ENCODE measurements at places on chromosomes 13 and 19.

- no peak for DNase-seq
Observed at GRCh38 chr13:99418843-99419140, 82.5 kb upstream of the TM9SF2 start.

GRCh38 chr19:3184847-3185460 is 776 bp upstream of the NCLN start:
- no peak for DNase-seq

DNA sequence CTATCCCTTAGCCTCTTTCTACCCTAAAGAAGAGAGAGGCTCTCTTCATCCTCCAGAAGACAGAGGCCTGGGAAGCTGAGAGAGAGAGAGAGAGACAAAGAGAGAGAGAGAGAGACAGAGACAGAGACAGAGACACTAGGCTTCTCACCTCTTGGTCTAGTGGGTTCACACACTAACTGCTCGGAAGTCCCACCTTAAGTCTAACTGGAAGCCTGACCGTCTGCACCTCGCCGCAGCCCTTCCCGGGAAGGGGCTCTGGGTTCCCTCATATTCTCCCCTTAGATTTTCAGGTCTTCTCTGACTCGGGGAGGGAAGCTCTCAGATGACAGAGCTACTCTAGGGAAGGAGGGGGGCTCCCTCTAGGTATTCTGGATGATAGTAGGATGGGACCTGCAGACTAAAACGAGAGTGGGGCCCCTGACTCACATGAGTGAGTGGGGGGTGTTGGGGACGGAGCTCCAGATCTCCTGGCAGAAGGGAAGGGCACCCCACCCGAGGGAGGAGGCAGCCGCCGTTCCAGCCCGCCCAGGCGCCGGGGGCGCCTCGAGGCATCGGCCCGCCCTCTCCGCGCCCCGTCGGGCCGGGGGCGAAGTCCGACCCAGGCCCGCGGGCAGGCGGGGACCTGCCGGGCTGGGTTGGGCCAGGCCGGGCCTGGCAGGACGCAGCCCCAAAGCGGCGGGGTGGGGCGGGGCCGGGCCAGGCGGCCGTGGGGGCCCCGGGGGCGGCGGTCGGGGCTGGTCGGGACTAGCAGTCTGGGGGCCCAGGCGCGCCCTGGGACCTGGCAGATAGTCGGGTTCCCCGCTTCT is 2.0 kb upstream of the JUNB start:
- no peak for DNase-seq

DNA sequence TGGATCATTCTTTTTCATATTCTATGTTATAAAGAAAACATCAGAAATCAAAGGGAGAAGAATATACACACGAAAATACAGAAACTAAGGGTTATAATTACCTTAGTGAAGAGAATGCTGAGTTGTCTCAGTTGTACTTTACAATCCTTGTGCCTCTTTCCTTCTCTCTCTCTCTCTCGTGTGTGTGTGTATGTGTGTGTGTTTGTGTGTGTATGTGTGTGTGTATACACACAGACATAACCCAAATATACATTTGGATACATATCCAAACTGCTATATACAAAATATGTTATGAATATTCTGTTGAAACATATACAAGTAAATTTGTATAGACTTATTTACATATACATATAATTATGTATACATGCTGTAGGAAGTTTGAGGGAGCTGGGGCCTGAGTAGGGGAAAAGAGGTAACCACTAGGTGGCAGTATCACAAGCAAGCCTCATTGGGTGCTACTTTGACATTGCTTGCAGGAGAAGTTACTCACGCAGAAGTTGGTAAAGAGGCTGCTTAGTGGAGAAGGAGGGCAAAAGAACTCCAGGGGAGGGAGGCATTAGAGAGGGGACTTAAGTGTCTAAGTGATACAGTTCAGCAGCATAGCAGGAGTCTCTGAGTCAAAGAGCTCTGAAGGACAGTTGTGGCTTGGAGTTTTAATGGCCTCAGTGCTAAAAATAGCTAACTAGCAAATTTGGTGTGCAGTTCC is 465.1 kb upstream of the PCDH20 start:
- DNase-seq = no peak

GRCh38 chr13:103451656-103452055 is 385.4 kb upstream of the SLC10A2 start:
- DNase-seq = no peak

GRCh38 chr19:47991191-47991808 is 670 bp downstream of the BSPH1 start:
- DNase-seq = no peak

DNA sequence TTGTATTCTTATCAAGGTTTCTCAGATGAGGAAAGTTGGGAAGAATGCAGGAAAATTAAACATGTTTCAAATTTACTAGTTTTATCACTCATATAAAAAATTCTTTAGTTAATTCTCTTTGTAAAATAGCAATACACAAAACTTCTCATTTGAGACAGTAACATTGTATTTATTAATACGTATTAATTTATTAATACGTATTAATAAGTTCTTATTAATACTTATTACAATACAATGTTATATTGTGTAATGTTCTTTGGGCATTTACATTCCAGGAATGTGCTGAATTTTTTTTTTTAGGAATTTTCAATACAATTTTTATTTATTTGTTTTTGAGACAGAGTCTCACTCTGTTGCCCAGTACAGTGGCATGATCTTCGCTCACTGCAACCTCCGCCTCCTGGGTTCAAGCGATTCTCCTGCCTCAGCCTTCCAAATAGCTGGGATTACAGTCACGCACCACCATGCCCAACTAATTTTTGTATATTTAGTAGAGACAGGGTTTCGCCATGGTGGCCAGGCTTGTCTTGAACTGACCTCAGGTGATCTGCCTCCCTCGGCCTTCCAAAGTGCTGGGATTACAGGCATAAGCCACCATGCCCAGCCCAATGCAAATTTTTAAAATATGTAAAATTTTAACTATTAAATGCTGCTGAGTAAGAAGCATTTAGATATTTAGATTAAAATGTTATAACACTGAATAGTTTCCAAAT is 31.6 kb downstream of the MBNL2 start:
- no peak for DNase-seq

DNA sequence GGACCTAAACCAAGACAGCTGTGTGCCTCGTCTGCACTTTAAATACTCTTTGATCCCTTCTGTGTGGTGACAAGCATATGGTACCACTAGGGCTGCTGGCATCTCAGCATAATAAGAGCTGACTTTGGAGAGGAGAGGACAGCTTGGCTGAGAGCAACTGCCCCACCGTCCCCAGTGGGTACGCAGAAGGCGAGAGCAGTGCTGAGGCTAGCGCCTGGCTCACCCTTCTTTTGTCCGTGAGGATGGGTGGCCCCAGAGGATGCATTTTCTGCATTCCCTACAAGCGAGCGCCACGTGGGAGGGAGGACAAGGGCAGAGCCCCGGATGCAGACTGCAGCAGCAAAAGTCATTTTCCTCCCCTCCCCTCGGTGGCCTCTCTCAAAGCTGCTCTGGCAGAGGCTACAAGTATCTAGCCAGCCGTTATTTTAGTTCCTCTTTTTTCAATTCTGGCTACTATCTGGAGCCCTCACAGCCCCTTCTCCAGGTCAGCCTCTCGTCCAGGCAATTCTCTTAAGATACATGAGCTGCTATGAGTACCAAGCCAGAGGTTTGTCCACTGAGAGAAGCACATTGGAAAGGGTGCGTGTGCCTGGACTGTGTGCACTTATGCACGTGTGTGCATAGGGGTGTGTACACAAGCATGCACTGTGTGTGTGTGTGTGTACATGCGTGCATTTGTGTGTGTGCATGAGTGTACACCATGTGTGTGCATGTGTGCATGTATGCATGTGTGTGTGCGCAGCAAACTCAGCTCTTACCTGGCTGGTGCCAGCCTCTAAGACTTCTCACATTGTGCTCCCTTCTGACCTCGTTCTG is 51.3 kb downstream of the RAB20 start:
- DNase-seq = no peak

GRCh38 chr19:18274781-18275356 is 617 bp upstream of the IQCN start:
- DNase-seq = peak; percentile 83

DNA sequence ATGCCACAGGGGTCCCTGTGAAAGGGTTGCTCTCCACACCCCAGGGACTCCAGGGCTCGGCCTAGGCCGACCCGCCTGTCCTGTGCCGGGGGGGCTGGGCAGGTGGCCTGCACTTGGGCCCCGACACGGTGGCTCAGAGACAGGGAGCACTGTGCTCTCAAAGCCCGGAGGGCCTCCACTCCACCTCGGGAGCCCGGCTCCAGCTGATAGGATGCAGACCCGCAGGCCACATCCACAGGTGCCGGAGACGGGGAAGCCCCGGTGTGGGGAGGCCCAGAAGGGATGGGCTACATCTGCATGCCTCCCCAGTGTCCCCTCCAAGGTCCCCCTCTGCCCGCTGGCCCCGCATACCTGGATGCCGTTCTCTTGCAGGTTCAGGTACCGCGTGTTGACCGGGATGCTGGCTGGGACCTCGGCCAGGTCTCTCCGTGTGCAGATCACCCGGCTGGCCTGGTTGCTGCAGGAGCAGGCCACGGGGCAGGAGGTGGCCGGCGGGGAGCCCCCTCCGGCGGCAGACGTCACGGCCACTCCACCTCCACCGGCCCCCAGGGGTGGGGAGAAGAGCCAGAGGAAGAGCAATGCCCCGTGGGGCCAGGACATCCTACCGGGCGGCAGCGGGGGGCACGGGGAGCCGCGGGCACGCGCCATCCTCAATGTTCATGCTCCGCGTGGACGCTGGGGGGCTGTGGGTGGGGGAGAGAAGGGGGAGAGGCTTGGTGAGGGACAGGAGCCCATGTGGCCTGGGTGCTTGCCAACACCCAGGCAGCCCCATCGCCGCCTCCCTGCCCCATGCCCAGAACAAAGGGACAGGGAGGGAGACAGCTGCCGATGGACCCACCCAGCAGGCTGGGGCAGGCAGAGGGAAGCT is 19.8 kb downstream of the LRRC4B start:
- no peak for DNase-seq

GRCh38 chr19:39310558-39311311 is 9.9 kb downstream of the LRFN1 start:
- no peak for DNase-seq

DNA sequence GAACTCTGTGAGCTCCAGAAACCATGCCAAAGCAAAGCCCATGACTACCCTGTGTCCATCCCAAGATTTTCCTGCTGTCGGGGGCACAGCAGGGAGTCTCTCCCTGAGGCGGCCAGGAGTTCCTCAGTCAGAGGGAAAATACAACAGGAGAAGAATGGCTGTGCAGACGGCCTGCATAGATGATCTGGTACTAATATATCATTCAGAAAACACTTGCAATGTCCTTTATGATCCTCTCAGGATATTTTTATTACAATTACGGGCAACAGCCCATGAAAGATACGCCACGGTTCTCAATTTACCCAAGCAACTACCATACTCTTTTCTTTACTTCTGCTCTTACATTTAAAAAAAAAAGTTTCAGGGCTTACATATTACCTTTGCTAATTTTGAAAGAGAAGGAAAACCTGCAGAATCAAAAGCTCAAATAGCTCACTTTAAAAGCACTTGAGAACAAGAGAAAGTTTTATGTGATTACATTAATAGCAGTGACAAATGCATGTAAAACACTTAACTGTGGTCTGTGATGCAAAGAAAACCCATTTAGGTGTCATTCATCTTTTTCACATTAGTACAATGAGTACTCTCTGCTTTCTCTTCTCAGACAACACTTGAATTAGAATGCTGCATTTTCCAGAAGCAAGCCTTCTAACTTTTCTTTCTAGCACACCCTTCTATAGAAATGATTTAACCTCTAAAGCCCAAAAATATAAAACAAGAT is 460.8 kb downstream of the KLF5 start:
- no peak for DNase-seq

GRCh38 chr19:14375055-14375581 is 6.1 kb upstream of the ADGRE5 start:
- DNase-seq = no peak

- DNase-seq = no peak
Observed at GRCh38 chr13:80830431-80830830, 489.5 kb upstream of the SPRY2 start.

GRCh38 chr13:45833242-45833641 is 18.3 kb downstream of the SIAH3 start:
- no peak for DNase-seq

- no peak for DNase-seq
Observed at GRCh38 chr13:43095771-43096719, 72.7 kb downstream of the DNAJC15 start.

- DNase-seq = peak; percentile 27
Observed at GRCh38 chr19:46299004-46299509, 2.2 kb downstream of the HIF3A start.

- no peak for DNase-seq
Observed at GRCh38 chr13:112647256-112647655, 42.6 kb upstream of the ATP11A start.

GRCh38 chr13:29538652-29539040 is 56.8 kb downstream of the SLC7A1 start:
- peak; percentile 30 for DNase-seq

- DNase-seq = no peak
Observed at GRCh38 chr13:30504081-30504480, 38.3 kb upstream of the HMGB1 start.

- DNase-seq = no peak
Observed at GRCh38 chr13:35987572-35988513, 143.3 kb downstream of the DCLK1 start.

GRCh38 chr13:24038841-24039330 is 121.6 kb upstream of the SPATA13 start:
- DNase-seq = no peak

DNA sequence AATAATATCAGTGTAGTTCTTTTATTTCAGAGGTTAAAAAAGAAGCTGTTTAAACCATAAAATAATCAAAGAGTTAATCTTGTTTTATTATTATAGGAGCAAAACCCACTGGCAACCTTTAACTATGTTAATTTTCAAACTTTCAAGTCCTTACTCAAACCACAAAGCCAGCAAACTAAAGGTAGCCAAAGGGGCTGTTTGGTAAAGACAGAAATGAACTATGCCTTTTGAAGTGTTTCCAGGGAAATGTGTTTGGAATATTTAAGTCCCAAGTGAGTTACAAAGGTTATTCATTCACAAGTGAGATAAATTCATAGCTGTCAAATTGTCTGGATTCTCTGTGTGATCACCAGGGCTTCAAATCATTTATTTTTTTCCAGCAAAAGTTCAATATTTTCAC is 264.7 kb downstream of the MZT1 start:
- no peak for DNase-seq

DNA sequence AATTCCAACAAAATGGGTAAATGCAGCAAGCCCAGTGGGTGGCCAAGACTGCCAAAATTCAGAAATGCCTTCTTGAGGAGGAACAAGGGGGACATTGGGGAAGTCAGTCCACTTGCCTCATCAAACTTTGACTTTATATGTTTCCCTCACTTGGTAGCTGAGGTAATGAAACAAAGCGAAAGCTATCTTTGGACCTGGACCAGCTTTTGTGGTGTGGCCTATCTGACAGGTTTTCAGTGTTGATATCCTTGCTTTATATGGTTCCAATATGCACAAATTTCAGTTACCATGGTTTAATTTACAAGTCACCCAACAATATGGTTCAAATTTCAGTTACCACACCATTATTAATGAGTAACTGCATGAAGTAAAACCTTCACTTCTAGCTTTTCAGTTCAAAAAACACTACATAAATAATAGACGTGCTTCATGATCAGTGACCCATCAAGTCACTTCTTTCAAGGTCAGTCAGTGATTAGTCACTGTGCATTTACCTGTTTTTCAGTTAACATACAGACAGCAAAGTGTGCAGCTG is 17.7 kb upstream of the POU4F1 start:
- DNase-seq = no peak

Data from GM04504 (cell line).